ENCODE measurements at places on chromosomes 11 and 22.

GRCh38 chr11:85682330-85683305 is 3.4 kb downstream of the CCDC89 start:
- peak; percentile 67 for DNase-seq

DNA sequence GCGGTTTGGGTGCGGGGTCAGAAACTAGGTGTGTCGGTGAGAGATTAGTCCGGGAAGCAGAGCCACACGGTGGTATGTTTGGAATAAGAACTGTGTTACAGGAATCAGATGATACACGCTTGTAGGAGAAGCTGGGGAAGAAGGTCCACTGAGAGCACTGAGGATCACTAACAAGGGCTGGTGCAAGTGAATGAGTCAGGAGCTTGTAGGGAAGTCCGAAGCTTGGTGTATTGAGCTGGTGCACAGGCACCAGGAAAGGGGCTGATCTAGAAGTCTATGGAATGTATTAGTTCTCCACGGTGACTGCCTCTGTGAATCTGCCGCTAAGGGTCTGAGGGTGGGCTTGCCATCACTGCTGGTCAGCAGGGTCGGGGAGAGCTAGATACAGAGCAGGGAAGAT is 18.8 kb upstream of the GRK3 start:
- DNase-seq: no peak

- DNase-seq: no peak
These were observed 18.4 kb upstream of the RAPSN start for GRCh38 chr11:47467357-47467756.

GRCh38 chr11:100719362-100719761 is 32.3 kb downstream of the ARHGAP42 start:
- no peak for DNase-seq

- no peak for DNase-seq
These were observed 5.7 kb downstream of the RFPL1 start for GRCh38 chr22:29443861-29444792.

DNA sequence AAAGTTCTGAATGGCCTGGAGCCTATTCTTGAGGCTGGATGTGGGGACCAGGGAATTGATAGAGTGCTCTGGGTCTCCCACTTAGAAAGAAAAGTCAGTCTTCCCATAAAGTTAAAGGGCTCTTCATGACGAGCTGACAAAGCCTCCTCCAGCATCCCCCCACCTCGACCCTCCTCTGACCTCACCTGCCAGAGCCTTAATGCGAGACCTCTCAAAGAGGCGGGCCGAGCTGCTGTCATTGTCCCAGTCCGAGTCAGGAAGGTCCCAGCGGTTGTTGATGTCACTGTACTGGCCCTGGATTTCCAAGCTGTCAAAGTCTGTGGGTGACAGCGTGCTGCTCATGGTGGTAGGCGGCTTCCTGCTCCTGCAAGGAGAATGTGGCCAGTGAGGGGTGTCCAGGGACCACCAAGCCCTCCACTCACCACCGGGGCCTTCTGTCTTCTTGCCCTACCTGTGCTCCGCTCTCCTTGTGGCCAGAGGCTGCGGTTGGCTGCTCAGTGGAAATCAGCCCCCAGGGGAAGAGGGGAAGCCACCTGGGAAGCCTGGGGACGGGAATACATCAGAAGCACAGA is 8.0 kb downstream of the SPTBN2 start:
- DNase-seq: no peak

- DNase-seq: no peak
These were observed 156.1 kb upstream of the NECTIN1 start for GRCh38 chr11:119885067-119885466.

GRCh38 chr11:119366690-119367620 is 14.5 kb downstream of the USP2 start:
- DNase-seq: no peak

- no peak for DNase-seq
These were observed 35.2 kb downstream of the BTG4 start for GRCh38 chr11:111476956-111477355.

DNA sequence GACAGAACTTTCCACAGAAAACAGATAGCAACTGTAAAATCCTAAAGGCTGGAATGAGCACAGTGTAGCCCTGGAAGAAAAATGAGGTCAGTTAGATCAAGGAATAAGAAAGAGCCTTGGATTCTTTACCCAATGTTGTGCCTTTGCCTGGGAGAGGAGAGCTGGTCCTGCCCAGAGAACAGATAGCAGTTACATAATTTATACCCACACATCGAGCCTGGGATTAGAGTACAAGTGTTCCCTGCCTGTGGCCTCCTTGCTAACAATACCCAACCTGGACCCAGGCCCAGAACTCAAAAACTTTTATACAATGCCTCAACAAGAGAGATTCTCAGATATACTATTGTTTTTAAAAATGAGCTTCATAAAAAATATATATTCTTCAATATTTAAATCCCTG is 1998.4 kb downstream of the LRRC4C start:
- DNase-seq: no peak

- DNase-seq: no peak
These were observed 92.3 kb upstream of the ANO1 start for GRCh38 chr11:69985641-69986439.

GRCh38 chr11:76161261-76161961 is 44.9 kb downstream of the WNT11 start:
- no peak for DNase-seq

- no peak for DNase-seq
These were observed 31.3 kb upstream of the DGKZ start for GRCh38 chr11:46315783-46316563.

- DNase-seq: no peak
These were observed 61.9 kb downstream of the TSPAN18 start for GRCh38 chr11:44788536-44789261.

- DNase-seq: no peak
These were observed 24.7 kb downstream of the KCNE3 start for GRCh38 chr11:74442636-74443035.

- DNase-seq: peak; percentile 67
These were observed 17.5 kb downstream of the USP2 start for GRCh38 chr11:119363851-119364590.

DNA sequence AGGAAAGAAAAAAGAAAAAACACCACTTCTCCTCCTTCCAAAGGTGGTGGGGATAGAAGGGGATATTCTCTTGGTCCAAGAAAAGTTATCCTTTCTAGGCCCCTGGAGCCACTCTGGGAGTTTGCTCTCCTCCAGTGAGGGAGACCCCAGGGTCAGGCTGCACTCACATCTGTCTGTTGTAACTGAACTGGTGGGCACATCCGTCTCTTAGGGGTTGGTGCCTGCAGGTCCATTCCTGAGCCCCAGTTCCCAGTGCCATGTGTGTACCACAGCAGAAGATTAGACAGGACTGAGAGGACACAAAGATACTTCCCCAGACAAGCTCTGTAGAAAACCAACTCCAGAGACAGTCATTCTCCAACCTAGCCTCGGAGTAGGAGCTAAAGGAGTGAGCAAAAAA is 3.1 kb upstream of the ATG2A start:
- DNase-seq: no peak

DNA sequence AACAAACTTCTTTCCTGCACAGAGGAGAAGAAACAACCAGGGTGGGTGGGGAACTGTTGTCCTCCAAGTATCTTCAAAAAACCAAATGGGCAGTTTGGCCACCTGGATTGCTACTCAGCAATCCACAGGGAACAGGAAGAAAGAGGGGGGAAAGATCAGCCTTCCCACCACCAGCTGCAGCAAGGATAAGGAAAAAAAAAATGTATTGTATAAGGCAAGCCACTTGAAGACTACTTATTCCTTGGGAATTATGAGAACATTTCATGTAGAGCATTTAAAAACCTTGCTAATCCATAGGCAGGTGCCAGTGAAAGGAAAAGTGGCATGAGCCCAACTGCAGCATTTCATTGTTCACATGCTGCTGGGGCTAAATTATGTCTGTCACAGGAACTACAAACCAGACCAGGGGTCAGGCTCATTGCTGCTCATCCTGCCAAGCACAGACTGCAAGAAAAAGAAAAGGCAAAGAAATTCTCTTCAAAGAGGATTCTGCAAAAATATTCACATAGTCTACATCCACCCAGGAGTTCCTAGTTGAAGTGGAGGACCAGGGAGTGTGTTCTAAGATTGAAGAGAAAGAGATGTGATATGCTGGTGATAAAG is 2.2 kb downstream of the RAB30 start:
- no peak for DNase-seq

DNA sequence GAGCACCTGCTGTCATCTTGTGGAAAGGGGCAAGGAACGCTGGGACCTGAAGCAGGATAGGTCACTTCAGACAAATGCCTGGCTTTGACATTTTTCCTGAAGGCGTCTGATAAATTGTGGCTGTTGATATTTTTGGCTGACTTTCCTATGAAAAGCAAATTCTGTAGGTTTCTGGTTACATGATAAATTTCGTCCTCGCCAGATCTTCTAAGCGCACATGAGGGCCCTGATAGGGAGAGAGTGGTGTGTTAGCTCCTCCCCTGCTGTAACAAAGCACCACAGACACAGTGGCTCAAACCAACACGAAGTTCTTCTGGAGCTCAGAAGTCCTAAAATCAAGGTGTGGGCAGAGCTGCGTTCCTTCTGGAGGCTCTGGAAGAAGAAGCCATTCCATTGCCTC is 19.6 kb downstream of the APOL4 start:
- no peak for DNase-seq

DNA sequence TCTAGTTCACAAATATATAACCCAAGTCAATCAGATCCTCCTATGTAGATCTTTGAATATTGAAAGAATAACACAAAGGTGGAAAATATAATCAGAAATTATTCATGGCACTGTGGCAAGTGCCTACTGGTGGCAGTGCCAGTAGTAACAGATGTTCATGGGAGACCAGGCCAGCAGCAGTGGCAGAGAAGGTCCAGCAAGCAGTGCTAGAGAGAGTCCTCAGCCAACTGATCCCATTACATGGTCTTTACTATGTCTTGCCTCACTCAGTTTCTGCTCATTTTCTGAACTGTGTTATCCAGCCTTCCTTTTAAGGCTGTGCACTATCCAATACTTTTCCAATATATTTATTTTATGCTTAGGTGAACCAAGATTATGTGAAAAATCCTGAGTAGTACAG is 124.9 kb downstream of the MRTFA start:
- no peak for DNase-seq

GRCh38 chr22:39721206-39722031 is 150.9 kb downstream of the CACNA1I start:
- DNase-seq: no peak

- DNase-seq: no peak
These were observed 34.5 kb upstream of the DGCR6L start for GRCh38 chr22:20354238-20354975.

GRCh38 chr22:29536411-29536810 is 17.1 kb downstream of the THOC5 start:
- no peak for DNase-seq

DNA sequence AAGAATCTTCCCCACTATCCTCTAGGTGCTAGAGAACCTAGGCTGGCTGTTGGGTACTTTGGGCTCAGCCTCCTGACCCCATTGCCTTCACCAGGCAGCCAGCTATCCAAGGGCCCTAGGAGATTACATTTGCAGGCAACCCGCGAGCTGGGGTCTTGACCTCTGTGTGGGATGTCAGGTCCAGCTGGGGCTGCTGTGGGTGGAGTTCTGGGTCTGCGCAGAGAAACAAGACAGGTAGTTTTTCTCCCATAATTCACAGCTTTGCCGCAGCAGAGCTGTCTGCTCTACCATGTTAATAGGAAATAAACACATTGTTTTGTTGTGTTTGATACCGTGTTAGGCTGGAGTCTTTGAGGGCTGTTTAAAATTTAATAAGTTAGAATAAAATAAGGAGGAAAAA is 142.8 kb upstream of the PLET1 start:
- DNase-seq: no peak

- DNase-seq: no peak
These were observed 350.2 kb downstream of the TTC28 start for GRCh38 chr22:28329186-28330073.

DNA sequence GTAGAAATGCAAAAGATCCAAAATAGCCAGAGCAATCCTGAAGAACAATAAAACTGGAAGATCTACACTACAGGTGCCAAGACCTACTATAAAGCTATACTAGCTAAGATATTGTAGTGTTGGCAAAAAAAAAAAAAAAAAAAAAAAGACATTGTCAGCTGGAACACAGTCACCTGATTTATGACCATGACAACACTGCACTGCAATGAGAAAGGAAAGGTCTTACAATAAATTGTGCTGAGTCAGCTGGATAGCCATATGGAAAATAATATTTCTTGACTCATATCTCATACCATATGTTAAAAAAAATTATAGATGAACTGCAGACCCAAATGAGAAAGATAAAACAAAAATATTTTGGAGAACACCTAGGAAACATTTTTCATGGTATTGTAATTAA is 3.1 kb upstream of the PANX3 start:
- DNase-seq: no peak
